Hepatocyte (in vitro differentiated cells): ENCODE measurements at places on chromosomes 6 and 20. TPM values are rescaled to one million over a fixed set of nuclear protein-coding genes. Genes with fewer than 3 reads are reported as not detected.

GRCh38 chr6:87756858-87757257 is 54.8 kb upstream of the AKIRIN2 start:
- no peak overlapping the region for H3K27ac ChIP-seq
- H3K4me1 ChIP-seq = no peaks in the 10 kb centered on the region
- no peak for DNase-seq
- no peak overlapping the region for H3K4me3 ChIP-seq
- H3K36me3 ChIP-seq = no peaks in the 10 kb centered on the region

- no peak for DNase-seq
- no peaks in the 10 kb centered on the region for H3K27me3 ChIP-seq
- no peaks in the 10 kb centered on the region for H3K36me3 ChIP-seq
Measured at GRCh38 chr6:100177956-100178355, 183.9 kb upstream of the MCHR2 start.

Gene PEX3
- total RNA-seq = 19.0 and 23.2 TPM in 2 replicates

Gene BNIP5
- 27.6 and 29.1 TPM in 2 replicates for total RNA-seq

DNA sequence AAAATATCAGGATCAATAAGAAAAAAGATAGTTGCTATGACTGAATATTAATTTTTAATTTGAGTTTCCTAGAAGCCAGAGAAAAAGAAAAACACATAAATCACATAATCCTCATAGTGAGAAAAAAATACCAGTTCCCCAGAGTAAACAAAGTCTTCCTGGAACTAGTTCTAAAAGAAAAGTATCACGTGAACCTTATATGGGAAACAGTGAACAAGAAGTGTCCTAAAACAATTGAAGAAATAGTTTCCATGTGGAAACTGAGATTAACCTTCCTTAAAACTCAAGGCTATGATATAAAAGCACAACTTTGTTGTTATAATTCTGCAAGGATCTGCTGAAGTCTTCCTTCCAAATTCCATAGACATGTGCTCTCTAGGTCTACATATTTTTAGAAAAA is 50.6 kb downstream of the RCAN2 start:
- no peak for DNase-seq
- no peaks in the 10 kb centered on the region for H3K36me3 ChIP-seq
- H3K27me3 ChIP-seq = no peaks in the 10 kb centered on the region
- no peak overlapping the region for H3K4me3 ChIP-seq
- H3K4me1 ChIP-seq = no peaks in the 10 kb centered on the region
- H3K27ac ChIP-seq = no peak overlapping the region

- no peak overlapping the region for H3K4me3 ChIP-seq
- H3K36me3 ChIP-seq = no peaks in the 10 kb centered on the region
- H3K4me1 ChIP-seq = no peaks in the 10 kb centered on the region
- peaks cover 2% of the 10 kb centered on the region for H3K27me3 ChIP-seq
Measured at GRCh38 chr6:135675026-135675425, 176.5 kb upstream of the PDE7B start.

GRCh38 chr6:85576476-85576875 is 17.2 kb downstream of the SNX14 start:
- peaks cover 17% of the 10 kb centered on the region for H3K4me1 ChIP-seq
- H3K27me3 ChIP-seq = no peaks in the 10 kb centered on the region
- DNase-seq = no peak
- no peaks in the 10 kb centered on the region for H3K36me3 ChIP-seq
- H3K4me3 ChIP-seq = no peak overlapping the region

DNA sequence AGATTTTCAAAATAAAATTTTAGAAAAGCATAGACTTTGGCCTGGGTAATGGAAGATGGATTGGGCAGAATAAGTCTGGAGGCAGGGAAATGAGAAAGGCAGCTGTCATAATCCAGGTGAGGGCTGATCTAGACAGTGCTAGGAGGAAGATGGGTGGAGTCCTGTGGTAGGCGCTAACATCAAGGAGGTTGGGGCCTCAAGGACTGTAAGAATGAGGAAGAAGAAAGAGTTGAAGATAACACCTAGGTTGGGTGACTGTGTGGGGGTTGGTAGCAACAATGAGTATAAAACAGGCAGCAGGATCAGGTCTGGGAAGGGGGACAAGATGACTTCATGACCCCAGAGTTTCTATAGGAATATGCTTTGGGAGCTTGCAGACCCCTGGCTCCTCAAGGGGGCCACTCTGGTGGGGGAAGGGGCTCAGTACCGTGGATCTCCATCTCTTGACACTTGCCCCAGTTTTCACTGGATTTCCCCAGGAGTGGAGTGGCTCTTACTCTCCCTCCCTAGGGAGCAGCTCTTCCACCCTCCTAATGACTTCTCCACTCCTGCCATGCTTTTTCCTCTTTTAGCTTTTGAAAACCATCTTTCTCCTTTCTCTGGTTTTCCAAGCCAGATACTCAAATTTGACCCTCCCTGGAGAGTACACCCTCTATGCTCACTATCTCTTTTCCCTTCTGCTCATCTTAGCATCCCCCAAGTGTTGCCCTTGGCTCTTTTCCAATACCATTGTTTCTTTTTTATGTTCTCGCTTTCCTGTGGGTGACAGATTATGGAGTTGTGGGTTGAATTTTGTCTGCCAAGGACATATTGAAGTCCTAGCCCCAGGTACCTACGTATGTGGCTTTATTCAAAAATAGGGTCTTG is 14.8 kb downstream of the TRIM31 start:
- H3K4me3 ChIP-seq = no peak overlapping the region
- H3K36me3 ChIP-seq = no peaks in the 10 kb centered on the region
- H3K27ac ChIP-seq = no peak overlapping the region
- peaks cover 57% of the 10 kb centered on the region for H3K27me3 ChIP-seq

Gene SEMG1
- total RNA-seq = not detected in 2 replicates

Gene MUCL3
- 0.04 and 0.13 TPM in 2 replicates for total RNA-seq

DNA sequence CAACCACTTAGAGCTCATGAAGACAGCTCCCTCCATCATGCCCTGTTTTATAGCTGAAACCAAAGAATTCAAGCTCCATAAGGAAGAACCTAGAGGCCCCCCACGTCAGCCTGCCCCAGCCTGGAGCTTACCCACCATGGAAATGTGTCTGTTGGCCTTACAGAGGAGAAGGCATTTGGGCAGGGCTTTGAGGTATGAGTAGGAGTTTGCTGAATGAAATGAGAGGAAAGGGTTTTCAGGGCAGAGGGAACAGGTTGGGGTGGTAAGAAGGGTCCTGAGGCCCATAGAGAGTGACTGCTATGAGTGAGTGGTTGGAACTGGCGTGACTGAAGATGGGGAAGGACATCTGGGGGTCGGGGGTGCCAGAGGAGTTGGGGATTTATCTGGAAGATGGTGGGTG is 12.7 kb upstream of the GATA5 start:
- DNase-seq = no peak
- no peak overlapping the region for H3K4me3 ChIP-seq
- peak overlapping the region; percentile 98 for H3K27ac ChIP-seq
- peaks cover 66% of the 10 kb centered on the region for H3K4me1 ChIP-seq

Gene DEFB124
- total RNA-seq = not detected in 2 replicates
